ENCODE measurements at places on chromosomes 1 and 21. TPM values are rescaled to one million over a fixed set of nuclear protein-coding genes. Genes with fewer than 3 reads are reported as not detected.

GRCh38 chr1:147156642-147157041 is 15.6 kb downstream of the PRKAB2 start:
- DNase-seq, result no peak
- H3K27me3 ChIP-seq, result no peaks in the 10 kb centered on the region
- H3K27ac ChIP-seq, result no peak overlapping the region
- H3K36me3 ChIP-seq, result peaks cover 49% of the 10 kb centered on the region
- no peak overlapping the region for H3K4me3 ChIP-seq
- H3K4me1 ChIP-seq, result no peaks in the 10 kb centered on the region

DNA sequence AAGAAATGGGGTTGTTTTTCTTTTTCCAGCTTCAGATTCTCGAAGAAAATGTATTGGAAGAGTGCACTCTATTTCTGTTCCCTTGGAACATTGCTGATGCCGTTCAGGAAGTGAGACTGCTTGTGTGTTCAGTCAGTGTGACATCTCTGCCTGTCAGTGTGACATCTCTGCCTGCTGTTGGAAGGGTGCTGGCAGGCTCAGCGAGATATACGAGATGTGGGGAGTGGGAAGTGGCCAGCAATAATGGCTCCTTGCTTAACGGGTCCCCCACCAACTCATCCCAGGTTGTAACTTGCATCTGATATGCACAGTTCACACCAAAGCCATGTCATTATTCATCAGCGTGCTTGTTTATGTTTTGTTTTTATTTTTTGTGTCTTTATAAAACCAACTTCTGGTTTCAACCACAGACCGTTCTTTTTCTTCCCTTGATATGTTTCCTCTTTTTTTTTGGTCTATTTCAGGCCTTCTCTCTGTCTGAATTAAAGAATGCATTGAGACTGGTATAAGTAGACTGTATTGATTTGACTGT is 145.4 kb downstream of the GALNT2 start:
- H3K36me3 ChIP-seq, result no peaks in the 10 kb centered on the region
- no peak for DNase-seq
- peak overlapping the region; percentile 10 for H3K4me3 ChIP-seq
- H3K27me3 ChIP-seq, result no peaks in the 10 kb centered on the region

GRCh38 chr1:27552911-27553420 is 51.0 kb downstream of the AHDC1 start:
- H3K4me1 ChIP-seq, result peaks cover 41% of the 10 kb centered on the region
- peak overlapping the region; percentile 42 for H3K27ac ChIP-seq
- DNase-seq, result no peak
- H3K27me3 ChIP-seq, result no peaks in the 10 kb centered on the region
- peaks cover 31% of the 10 kb centered on the region for H3K36me3 ChIP-seq

The ENAH gene
- 111 TPM for total RNA-seq

DNA sequence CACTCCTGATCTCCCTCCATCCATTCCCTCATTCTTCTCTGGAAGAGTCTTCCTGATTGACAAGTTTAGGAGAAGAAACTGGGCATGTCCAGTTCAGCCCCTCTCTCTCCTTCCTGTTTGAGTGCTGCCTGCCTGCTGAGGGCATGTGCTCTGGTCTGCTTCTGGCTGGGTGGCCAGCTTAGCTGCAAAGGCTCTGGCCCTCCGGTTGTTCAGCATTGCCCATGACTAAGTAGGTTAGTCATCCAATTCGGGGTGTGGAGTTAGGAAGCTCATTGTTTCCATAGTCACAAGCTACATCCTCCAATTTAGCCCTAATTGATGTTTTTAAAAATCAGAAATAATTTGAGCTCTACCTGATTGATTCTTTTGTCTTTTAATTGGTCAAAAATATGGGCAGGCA is 25.6 kb upstream of the PLA2G2E start:
- no peaks in the 10 kb centered on the region for H3K27me3 ChIP-seq
- no peak overlapping the region for H3K27ac ChIP-seq
- no peaks in the 10 kb centered on the region for H3K4me1 ChIP-seq
- no peak overlapping the region for H3K4me3 ChIP-seq
- no peak for DNase-seq
- no peaks in the 10 kb centered on the region for H3K36me3 ChIP-seq

DNA sequence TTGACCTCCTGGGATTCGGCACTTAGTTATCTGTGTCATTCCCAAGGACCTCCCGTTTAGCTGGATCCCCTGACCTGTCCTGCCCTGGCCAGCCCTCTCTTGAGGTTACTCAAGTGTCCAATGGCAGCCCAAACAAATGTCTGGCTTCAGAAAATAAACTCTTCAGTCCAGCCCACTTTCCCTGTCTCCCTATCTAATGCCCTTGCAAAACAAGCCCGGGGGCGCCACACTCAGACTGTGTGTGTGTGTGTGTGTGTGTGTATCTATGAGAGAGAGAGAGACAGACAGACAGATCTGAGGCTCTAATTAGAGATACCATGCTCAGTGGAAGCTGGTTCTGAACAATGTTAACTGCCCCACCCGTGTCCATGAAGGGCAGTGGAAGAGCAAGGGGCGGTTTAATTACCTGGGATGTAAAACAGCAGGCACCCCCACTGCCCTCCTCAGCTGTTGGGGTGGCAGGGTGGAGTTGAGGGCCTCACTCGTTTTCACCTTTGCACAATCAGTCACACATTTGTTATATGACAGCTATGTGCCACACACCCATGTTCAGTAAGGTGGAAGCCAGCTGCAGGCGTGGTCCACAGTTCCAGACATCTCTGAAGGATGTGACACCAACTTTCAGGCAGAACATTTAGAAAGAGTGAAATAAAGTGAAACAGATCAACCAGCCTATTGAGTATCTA is 57.4 kb downstream of the B3GALT5 start:
- H3K27ac ChIP-seq, result no peak overlapping the region
- no peak for DNase-seq
- no peaks in the 10 kb centered on the region for H3K27me3 ChIP-seq
- H3K4me1 ChIP-seq, result no peaks in the 10 kb centered on the region
- H3K4me3 ChIP-seq, result no peak overlapping the region

The LAD1 gene
- 11.1 TPM for total RNA-seq

DNA sequence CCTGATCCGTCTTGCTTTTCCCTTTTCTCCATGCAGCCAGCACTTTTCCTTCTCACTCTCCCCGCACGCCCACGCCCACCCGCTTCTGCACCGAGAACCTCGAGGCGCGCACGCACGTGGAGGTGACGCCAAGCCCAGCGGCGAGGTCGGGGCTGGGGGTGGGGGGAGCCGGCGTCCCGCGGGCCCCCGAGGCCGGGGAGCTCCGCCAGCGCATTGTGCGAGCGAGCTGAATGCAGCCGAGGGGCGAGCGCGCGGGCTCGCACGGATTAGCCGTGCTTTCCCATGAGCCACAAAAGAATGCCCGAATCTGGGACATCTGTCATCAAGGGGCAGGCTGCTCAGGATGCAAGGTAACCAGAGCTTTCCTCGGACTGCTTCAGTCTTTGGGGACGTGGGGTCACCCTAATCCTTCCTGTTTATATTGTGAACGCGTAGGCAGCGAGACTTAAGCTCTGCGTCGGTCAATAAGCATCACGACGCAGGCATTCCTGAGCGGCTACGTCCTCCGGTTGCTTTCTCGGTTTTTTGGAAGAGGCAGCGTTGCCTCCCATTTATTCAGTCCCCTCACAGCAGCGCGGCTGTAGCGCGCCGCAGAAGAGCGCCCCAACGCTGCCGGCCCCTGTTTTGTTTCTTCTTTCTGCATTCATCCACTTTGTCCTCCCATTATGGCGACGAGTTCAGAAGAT is 67.3 kb upstream of the AKT3 start:
- H3K36me3 ChIP-seq, result no peaks in the 10 kb centered on the region
- peak overlapping the region; percentile 77 for H3K4me3 ChIP-seq
- H3K27me3 ChIP-seq, result no peaks in the 10 kb centered on the region
- DNase-seq, result no peak
- H3K4me1 ChIP-seq, result peaks cover 20% of the 10 kb centered on the region

DNA sequence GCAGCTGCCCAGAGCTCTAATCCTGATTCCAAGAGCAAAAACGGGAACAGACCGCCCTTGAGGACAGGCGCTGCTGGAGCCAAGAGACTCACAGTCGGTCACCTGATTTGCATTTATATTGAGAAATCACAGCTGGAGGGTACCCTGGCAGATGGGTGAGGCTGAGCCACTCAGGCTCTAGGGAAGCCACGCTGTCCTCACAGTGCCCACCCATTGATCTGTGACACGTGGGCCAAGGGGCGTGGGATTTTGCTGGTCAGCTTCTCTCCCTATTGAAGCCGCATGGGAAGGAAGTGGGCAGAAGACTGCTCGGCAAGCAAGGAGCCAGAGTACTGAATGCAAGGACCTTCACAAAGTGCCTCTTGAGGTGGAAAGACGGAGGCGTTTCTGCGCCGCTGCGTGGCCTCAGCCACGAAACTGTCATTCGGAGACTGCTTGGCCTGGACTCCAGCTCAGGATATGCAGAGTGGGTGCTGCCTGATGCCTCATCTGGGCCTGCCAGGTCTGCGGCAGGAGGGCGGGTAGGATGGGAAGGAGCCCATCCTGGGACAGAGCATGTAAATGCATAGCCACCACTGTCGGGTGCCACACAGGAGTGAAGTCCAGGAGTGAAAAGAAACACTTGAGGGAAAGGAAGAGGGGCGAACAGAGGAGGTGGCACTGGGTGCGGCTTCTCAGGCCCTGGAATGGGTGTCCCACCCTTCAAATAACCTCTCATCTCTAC is 139.8 kb downstream of the PGBD5 start:
- no peak overlapping the region for H3K27ac ChIP-seq
- peaks cover 7% of the 10 kb centered on the region for H3K36me3 ChIP-seq
- H3K4me1 ChIP-seq, result no peaks in the 10 kb centered on the region

Measured in thoracic aorta (tissue), 2 donors.